HFF-Myc (cell line): ENCODE measurements at places on chromosomes 2 and 18.
A peak's percentile ranks its signal among the peaks of the same experiment; 100 is the strongest.

GRCh38 chr2:43001055-43001378 lies 208.6 kb upstream of the HAAO start:
- DNase-seq, result no peak

- DNase-seq, result no peak
Observed at GRCh38 chr18:74733598-74733997, 135.9 kb downstream of the ZNF407 start.

DNA sequence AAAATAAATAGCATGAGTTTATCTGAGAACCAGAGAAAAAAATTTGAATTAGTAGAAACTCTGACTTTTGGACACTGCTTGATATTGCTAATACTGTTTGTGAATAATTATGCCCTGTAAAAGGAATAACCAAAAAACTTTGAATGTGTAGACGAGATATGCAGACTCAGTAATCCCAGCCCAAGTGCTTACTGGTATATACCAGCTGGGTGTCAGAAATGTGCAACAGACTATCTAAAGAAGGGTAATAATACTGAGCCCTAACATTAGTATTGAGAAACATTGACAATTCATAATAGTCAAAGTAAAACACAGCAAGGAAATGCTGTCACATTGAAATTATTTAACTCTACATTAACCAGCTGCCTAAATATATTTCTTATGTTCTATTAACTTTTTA lies 60.5 kb upstream of the ZC3H15 start:
- no peak for DNase-seq

DNA sequence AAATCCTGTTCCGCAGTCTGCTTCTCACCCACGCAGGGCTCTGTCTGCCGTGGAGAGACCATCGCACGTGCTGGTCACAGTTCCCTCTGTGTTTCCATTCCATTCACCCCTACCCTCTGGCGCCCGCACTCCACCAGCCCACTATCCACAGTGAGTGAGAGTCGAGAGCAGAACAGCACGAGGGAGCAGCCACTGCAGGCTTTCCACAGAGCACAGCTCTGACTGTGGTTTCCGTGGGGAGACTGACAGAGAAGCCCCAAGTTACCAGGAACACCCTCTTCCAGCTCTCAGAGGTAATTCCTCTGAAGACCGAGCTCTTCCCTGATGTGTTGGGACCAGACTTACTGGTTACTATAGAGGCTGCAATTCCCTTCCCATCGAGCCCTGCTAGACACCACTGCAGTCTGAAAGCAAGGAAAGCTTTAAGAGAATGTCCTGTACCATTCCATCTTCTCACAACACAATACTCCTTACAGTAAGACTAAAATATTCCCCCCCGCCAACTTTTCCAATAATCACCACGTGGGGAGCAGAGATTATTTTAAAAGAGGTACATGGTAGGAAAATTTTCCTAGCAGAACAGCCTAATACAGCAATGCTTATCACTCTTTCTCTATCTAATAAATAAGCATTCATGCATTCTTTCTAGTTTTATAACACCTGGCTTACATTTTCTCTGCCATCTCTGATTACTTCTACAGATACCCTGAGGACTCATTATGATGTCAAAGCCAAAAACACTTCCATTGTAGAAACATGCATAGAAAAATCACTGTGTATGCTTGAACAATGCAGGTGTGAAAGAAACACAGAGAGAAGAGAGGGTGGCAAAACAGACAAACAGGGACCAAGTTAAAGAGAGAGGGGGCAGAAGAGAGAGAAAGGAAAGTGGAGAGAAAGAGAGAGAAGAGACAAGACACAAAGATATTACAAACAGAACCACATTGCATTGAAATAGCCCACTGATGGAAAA lies 4.7 kb downstream of the MYT1L start:
- no peak for DNase-seq

DNA sequence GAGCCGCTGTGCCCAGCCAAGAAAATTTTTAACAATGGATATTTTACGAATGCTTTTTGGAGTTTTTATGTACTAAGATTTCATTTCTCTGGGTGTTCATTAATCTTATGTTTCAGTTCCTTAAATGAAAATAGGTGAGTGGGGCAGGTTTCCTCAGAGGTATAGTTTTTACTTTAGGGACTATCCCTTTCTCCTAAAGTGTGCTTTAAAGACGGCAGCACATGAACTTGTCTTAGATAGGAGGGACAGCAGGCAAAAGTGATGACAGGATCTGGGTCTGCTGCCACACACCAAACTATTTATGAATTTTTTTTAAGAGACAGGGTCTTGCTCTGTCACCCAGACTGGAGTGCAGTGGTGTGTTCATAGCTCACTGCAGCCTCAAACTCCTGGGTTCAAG lies 8.0 kb upstream of the REL start:
- DNase-seq, result no peak

DNA sequence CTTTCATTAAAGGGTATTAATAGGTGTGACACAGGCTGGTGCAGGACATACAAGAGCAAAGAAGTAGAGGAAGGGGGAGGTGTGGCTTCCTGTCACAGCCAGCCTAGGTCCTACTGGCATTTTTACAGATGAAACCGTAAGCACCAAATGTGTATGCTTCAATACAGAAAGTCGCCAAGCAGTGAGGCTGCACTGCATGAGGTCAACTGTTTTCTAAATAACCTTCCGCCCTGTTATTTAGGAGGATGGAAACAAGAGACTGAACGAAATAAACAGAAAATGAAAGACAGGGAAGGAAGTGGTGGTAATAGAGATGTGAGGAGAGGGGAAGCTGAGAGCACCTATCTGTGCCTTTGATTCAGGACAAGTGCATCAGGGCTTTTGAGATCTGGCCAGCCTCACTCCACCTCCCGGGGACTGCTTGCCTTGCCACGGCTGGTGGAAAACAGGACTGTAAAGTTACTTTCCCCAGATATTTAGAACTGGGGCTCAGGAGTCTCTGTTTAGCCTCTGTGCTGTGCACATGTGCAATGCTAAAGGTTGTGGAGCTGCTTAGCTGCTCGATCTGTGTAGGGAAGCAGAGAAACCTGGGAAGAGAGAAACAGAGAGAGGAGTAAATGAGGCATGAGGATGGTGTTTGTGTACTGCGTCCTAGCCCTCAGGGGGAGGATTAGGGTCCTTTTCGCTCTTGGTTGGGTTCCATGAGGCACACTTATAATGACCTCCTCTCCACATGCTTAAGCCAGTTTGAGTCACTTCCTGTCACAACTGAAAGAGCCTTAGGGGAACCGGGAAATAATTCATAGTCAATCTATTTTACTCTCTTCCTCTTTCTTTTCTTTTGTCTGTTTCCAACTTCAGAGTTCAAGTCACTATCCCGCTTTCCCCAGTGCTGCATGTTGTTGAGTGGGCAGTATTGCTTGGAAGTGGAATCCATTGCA lies 62.3 kb upstream of the BOD1L2 start:
- DNase-seq, result no peak

DNA sequence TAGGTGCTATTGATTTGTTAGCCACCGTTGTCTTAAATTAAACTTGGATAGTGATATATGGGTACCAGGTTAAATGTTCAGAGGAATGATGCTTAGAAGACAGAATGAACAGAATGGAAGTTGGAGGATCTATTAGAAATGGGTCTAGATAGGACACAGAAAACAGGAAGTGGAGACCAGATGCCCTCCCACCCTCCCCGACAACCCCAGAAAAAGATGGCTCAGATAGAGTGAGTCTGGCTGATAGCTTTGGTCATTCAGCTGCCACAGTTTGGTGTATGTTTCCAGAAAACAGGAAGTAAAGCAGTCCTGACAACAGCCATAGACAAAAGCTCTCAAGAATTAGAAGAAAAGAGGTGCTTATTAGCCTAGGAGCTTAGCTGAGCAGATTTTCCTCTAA lies 71.5 kb upstream of the DSG1 start:
- no peak for DNase-seq

- peak; percentile 95 for DNase-seq
Observed at GRCh38 chr18:62018034-62018758, 125.4 kb upstream of the RNF152 start.

DNA sequence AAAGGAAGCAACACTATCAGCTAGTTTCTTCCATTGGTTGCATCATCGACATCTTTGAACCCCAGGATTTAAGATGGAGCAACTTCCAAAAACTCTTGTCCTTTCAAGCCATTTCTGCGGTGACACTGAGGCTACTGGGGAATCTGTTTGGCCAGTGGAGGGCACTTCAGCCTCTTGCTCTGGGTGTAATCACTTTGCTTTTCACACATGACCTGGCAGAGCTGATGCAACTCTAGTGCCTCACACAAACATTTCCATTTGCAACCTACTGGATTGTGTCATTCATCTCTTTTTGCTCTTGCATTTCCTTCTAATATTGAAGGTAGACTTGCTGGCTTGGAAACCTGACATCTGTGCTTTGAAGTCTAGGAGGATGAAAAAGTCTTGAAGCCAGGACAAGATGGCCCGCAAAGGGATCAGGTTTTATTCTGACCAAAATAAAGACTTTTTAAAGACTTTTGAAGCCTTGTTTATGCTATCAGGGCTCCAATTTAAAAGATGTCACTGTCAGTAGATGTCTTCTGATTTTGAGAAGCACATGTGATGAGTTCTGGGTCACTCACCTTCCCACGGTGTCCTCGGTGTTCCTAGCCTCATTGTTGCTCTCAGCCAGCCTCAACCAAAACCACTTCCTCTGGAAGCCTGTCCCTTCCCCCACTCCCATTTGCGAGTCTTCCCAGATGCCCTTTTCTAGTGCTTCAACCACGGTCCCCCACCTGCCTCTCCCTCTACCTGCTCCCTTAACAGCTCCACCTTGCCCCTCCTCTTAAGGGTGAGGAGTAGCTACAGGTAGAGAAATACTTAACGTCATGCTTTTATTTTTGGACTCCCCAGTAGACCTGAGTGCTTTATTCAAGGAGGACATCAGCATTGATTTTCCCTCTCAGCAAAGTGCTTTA lies 69.7 kb upstream of the KCNE4 start:
- DNase-seq, result peak; percentile 40

DNA sequence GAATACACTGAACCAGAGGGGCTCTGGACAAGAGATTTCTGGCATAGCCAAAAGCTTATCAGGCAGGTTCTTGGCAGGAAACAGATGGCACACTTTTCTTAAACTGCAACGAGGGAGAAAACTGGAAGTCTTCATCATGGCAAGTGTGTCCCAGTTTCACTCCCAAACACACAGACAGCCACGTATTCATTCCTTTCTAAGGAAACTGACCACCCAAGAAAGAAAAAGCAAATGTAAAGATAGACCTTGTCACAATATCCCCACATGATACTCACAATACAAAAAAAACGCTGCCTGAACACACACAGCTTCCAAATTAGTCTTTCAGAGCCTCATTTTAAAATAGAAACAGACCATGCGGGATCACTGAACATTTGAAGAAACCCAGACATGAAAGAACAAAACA lies 40.6 kb upstream of the RTTN start:
- no peak for DNase-seq

- no peak for DNase-seq
Observed at GRCh38 chr2:1744446-1745170, at the start of gene PXDN. Gene PXDN (minus strand): TSS chr2:1744515. CDS start chr2:1744455, 60 bp downstream.

GRCh38 chr2:48946449-48947048 lies 191.0 kb upstream of the LHCGR start:
- DNase-seq, result peak; percentile 4

- DNase-seq, result no peak
Observed at GRCh38 chr2:202762556-202762955, 109.0 kb downstream of the ICA1L start.

- DNase-seq, result no peak
Observed at GRCh38 chr2:86142436-86143257, 36.6 kb downstream of the PTCD3 start.

DNA sequence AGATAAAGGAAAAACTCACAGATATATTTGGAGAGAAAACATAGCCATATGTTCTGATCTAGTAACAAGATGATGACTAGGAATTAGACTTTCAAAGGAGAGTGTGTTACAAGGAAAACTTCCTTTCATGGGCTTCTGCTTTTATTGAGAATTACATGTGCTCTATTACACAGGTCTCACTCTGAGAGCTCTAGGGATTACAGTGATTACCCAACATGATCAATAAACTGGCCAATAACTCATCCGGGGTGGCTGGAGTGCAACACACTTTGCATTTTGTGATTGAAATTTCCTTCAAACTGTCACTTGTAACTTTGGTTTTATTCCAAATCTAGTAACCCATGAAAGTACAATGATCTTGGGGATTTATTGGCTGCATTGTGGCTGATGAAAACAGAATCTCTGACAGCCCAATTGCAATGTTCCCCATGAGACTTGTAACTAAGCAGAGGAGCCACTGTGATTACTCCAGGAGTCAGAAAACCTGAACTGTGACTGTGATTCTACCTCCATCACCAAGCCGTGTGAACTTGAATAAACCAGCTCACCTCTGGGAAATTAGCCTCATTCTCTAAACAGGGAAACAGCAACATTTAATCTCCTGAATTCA lies 40.2 kb upstream of the LRRC30 start:
- no peak for DNase-seq

GRCh38 chr18:42936289-42936688 lies 179.2 kb downstream of the RIT2 start:
- DNase-seq, result no peak

GRCh38 chr2:149184991-149185390 lies 145.4 kb upstream of the LYPD6 start:
- no peak for DNase-seq

- no peak for DNase-seq
Observed at GRCh38 chr2:179191110-179191509, 73.5 kb downstream of the SESTD1 start.

- no peak for DNase-seq
Observed at GRCh38 chr2:192700934-192701333, 506.2 kb upstream of the TMEFF2 start.

DNA sequence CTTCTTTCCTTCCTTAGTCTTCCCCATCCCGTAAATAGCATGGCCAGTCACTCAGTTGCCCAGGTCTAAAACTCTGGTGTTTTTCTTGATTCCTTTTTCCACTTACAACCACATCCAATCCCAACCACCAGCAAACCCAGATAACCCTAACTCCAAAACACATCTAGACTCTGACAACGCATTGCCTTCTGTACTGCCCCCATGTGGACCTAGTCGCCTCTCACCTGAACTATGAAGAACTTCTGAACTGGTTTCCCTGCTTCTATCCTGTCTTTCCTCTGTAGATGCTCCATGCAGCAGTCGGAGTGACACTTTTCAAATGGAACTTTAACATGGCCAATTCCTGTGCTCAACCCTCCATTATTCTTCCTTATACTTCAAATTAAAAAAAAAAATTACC lies 26.5 kb downstream of the ST6GAL2 start:
- DNase-seq, result no peak

DNA sequence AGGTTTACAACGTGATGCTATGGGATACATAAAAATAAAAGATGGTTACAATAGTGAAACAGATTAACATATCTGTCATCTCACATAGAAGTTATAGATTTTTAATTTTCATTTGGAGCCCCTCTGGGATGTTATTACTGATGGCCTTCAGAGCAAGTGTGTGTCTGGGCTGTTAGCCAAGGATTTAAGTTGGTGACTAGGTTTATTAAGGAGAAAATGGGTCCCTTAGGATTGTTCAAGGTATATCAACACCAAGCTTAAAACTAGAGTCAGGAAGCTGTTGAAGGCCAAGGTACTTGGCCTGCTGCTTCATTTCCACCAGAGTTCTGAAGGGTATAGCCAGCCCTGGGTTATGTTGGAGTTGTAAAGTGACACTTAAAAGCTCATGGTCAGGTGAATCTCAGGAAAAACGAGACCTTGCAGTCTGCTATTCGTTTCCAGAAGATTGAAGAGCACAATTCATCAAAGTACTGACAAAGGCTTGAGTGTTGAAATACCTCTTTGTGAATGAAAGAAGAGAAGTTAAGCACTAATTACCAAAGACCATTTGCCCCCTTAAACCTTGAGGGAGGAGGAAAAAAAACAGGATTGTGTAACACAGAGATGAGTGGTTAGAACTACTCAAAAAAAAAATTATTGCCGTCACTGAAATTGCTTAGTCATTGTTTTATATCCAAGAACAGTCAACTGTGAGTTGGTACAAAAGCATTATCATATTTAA lies 48.4 kb downstream of the MAP2 start:
- no peak for DNase-seq
